ENCODE measurements at places on chromosomes 2 and 18.

GRCh38 chr2:179098080-179098689 is 48.2 kb upstream of the CCDC141 start:
- DNase-seq = no peak

- no peak for DNase-seq
Observed at GRCh38 chr2:190938771-190939335, 58.2 kb downstream of the GLS start.

DNA sequence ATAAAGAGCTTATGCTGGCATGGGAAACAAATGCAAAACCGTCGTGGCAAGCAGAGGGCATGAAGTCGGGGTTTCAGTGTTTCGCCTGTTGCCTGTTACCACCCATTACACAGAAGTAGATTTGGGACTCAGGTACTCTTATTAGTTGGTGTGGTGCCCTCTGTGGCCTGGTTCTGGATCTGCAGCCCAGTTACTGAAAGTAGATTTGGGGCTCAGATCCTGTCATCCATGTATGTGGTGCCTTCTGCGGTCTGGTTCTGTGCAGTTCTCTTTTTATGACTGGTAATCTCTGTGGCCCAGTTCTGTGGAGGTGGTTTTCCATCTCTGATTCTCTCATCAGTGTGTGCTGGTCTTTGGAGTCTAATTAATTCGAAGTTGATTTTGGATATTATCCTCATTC is 45.2 kb downstream of the ADNP2 start:
- DNase-seq = no peak

DNA sequence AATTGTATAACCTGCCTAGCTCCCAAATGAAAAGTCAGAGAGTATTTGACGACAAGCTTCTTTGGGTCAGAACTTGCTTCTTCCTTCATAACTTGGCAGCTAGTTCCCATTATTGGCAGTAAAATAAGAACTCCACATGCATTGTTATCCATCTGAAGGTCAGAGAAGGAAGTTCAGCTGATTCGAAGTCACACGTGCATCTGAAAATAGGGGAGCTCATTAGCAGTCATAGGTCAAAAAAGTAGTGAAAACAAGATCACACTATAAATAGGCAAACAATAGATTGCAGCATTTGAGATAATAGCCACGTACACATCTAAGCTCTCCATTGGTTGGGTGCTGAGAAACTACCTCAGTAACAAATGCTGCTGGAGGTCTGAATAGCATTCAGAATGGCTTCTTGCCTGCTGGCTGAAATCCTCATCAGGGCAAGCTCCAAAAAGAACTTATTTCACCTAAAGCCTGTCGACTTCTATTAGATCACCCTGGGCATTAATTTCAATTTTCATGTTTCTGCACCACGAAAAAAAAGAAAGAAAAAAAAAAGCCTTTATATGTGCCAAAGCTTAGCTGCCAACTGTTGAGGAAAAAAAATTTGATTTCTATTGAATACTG is 1492.9 kb upstream of the CELF4 start:
- DNase-seq = no peak

- DNase-seq = no peak
Observed at GRCh38 chr2:10039658-10040410, 3.5 kb upstream of the KLF11 start.

DNA sequence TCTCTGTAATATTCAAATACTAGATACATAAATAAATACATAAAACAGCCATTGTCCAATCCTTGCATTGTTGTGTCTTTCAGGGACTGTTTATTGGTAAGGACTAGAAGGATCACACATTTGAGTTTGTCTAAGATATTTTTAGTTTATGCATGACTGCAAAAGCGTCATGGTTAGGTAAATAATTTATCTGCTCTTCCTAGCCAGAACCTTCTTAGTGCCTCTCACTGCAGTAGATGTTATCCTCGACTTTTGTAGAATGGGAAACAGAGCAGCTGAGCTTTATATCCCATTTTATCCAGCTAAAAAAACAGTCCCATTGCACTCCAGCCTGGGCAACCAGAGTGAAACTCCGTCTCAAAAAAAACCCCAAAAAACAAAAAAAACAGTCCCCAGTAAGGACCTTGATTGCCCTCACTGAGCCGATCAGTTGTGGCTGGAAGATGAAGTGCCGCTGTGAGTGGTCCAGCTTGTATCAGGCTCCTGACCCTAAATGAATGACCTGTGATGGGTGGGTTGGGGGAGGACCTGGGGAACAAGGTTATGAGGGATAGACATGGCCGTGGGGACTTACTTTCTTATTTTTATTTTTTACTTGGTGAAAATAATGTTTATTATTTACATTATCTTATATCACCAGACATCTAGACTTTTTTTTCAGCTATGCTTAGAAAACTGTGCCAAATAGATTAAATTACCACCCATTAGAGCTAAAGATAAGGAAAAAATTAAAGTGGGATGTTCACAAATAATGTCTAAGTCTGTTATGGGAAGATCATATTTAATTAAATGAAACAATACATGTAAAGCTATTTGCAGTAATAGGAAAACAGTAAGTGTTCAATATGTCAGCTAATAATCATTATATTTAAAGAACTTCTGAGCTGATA is 10.9 kb upstream of the ADAM23 start:
- DNase-seq = no peak

- peak; percentile 40 for DNase-seq
Observed at GRCh38 chr2:221075203-221075602, 496.9 kb downstream of the EPHA4 start.

- no peak for DNase-seq
Observed at GRCh38 chr2:215879977-215880940, 133.1 kb downstream of the MREG start.

DNA sequence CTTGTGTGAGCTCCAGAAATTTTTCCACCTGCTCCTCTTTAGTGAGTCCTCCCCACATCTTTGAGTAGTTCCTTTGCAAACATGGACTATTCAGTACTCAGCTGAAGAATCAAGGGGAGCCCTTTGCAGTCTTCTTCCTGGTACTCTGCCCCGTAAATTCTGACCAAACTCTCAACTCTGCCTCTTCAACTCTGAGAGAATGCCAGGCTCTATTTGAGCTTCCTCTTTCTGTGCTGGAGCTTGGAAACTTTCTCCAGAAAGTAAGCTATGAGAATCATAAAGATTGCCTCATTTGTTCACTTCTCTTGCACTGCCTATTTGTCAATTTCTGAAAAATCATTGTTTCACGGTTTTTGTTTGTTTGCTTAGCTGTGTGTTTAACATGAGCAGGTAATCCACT is 7.4 kb upstream of the STAT4 start:
- DNase-seq = no peak

GRCh38 chr2:97932975-97933662 is 62.6 kb downstream of the TMEM131 start:
- no peak for DNase-seq

DNA sequence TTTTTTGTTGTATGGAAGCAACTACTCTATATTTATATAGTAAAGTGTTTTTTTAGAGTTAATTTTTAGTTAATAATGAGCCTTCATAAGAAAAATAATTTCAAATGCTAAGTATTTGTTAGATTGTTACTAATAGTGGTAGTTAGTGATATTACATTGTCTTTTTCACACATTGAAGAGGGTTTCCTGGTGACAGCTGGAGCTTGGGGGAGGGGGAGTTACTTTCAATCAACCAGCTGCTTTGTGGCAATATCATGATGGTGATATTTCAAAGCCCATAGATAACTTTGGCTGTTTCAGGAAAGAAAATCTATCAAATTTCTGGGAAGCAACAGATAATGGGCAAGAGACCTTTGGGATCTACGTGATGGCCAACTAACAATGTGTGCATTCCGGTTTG is 4.1 kb downstream of the RHBDD1 start:
- DNase-seq = no peak

DNA sequence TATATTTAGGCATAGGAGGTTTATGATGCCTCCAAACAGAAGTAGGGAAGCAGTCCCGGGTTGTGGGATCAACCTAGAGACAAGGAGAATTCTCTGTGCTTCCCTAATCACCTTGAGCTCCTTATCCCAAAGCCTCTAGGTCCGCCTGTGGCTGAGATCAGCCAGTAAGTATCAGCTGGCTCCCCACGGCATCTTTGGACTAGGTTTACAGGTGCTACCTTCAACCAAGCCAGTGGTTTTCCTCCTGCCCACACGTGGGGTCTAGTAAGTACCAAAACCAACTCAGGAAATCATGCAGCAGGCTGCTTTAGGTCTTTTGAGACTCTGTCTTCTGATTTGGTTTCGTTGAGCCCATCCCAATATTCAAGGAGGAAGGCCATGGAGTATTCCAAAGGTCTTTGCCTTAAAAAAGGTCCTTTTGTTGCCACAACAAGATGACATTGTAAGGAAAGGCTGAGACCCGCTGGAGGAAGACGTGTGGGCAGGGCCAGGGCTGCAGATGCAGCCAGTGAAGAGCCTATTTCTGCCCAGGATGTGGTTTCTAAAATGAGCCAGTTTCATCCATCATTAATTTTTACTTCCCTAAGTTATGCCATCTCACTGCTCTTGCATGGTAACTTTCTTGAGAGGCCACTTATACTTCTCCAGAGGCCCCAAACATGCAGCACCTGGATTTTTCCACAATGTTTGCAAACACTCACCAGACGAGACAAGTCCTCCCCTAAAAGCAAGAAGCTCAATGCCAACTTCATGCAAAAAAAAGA is 248.7 kb downstream of the RNF152 start:
- DNase-seq = no peak

DNA sequence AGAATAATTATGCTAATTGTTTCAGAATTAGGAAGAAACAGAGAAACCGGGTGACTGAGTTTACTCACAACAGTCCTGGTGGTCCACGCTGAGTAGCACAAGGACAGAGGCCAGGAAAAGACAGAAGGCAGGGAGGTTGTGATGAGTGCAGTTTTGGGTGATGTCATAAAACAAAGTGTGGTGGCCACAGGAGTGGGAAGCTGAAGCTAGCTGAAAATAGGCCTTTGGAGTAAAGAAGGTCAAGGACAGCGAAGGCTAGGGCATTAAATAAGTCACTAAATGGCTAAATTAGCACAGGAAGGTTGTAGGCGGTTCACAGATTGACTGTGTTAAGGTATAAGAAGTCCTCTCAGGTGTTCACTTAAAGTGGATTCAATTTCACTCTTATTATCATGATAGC is 120.9 kb upstream of the TTN start:
- no peak for DNase-seq

- DNase-seq = no peak
Observed at GRCh38 chr2:8457092-8457481, 224.8 kb upstream of the ID2 start.

GRCh38 chr2:54041135-54041534 is 70.3 kb upstream of the PSME4 start:
- DNase-seq = no peak

GRCh38 chr2:240254337-240255164 is 114.1 kb upstream of the OTOS start:
- no peak for DNase-seq

DNA sequence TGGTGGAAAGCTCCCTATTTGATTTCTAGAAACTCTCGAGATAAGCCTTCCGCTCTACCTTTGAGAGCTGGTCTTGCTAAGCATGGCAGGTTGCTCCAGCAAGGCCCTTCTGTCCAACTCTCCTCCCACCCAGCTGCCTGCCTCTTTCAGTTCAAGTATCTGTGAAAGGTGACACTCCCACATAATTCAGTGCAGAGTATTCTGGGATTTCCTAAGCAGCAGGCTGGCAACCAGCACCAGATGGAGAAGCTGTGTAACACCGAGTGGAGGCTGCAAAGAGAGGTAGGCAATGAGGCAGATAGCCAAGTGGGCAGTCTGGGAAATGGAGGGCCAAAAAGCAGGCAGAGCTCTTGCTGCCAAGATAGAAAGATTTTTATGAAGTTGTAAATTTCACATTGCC is 88.4 kb upstream of the CAVIN2 start:
- no peak for DNase-seq

DNA sequence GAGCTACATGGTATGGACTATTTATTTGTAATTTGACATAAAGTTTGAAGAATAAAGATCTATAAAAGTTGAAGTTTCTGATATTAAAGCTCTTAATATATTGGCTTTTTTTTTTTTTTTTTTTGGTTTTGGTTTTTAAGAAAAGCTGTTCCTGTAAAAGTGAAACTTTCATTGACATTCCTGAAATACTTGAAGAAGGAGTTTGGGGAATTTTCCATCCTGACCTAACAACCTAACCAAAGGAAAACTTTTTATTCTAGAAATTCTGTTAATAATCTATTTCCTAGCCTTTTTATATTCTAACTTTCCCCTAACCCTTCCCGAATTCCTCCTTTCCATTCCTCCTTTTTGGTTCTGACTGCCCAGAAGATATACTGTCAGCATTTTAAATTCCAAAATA is 83.7 kb downstream of the ACSL3 start:
- no peak for DNase-seq

DNA sequence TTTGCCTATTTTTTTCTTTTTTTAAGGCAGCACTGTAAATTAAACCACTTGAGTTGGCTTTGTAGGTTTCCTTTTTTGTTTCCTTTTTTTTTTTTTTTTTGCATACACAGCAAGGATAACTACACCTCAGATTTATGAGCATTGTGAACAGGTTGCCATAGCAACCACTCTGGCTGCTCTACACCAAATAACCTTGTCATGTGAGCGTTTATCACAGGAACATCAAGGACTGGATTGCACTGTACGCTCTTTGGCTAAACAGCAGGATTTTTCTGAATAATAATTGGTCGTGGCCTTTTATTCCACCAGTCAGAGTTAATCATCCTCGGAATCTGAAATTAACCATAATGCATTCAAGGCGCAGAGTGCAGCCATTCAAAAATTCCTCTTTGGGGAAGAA is 199.1 kb upstream of the SLC14A2 start:
- peak; percentile 10 for DNase-seq

DNA sequence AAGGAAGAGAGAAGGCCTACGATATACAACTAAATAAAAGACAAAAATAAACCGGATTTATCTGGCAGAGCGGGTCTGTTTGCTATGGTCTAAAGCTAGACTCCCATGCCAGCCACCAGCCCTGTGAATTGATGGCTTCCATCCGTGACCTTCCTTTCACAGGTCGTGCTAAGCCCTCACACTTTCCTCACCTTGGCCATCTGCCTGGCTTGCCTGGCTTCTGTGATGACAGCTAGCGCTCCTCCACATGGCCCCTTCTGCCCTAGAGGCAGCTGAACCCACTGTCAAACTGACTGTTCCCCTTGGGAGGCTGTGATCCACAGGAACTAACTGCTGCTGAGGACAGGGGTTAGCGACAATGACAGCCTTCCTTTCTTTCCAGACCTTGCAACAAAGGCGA is 32.5 kb downstream of the GAREM1 start:
- DNase-seq = no peak

- no peak for DNase-seq
Observed at GRCh38 chr18:59865241-59865986, 34.4 kb upstream of the PMAIP1 start.

DNA sequence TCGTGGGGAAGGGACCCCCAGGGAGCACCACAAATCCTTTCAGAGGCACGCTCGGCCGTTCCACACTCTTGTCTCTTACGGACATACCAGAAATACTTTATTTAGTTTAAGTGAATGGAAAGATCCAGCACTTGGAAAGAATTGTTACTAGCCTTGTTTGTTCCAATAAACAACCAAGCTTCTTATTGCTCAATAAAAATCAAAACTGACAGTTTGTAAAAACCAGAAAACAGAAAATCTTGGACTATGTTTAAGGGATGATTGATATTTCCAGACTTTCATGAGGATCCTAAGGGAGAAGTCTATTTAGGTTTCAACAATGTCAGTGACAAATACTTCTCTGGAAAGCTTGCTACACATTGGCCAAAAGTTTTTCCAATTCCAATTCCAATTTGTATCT is 31.6 kb upstream of the CCBE1 start:
- DNase-seq = no peak

GRCh38 chr18:21254576-21254975 is 12.5 kb downstream of the GREB1L start:
- DNase-seq = no peak

All from A172 (cell line).